ENCODE measurements at places on chromosomes 7 and 10. TPM values are rescaled to one million over a fixed set of nuclear protein-coding genes. Genes with fewer than 3 reads are reported as not detected.
A peak's percentile ranks its signal among the peaks of the same experiment; 100 is the strongest.

The DPYSL4 gene
- total RNA-seq, result 0.54 TPM

- H3K36me3 ChIP-seq, result no peaks in the 10 kb centered on the region
- no peaks in the 10 kb centered on the region for H3K27me3 ChIP-seq
- H3K27ac ChIP-seq, result no peak overlapping the region
- no peak overlapping the region for H3K4me3 ChIP-seq
- H3K4me1 ChIP-seq, result no peaks in the 10 kb centered on the region
Measured at GRCh38 chr7:50293509-50294179, 10.9 kb upstream of the IKZF1 start.

The NPFFR1 gene
- total RNA-seq, result not detected

DNA sequence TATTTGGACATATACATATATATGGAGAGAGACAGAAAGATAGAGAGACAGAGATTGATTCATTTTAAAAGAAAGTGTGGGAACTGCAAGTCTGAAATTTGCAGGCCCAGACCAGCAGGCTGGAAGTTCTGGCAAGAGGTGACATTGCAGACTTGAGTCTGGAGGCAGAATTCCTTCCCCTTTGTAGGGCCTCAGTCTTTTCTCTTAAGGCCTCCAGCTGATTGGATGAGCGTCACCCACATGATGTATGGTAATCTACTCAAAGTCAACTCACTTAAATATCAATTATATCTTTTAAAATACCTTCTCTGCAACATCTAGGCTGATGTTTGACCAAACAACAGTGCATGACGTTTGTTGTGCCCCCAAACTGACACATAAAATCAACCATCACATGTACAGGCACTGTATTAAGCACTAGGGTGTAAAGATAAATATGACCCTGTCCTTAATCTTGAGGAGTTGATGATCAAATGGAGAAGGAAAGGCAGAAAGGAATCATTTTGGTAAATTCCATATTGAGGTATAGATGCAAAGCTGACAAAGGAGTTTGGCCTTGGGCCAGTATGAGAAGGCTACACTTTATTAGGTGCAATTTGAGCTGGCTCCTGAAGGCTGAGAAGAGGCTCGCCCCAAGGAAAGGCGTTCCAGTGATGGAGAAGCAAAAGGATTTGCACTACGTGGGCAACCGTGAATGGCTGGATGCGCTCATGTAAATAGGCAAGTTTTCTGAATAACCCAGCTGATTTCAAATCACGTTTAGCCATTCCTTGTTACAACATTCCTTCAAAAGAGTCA lies 52.6 kb downstream of the BPGM start:
- H3K4me3 ChIP-seq, result no peak overlapping the region
- H3K36me3 ChIP-seq, result no peaks in the 10 kb centered on the region
- peaks cover 12% of the 10 kb centered on the region for H3K4me1 ChIP-seq
- DNase-seq, result no peak

DNA sequence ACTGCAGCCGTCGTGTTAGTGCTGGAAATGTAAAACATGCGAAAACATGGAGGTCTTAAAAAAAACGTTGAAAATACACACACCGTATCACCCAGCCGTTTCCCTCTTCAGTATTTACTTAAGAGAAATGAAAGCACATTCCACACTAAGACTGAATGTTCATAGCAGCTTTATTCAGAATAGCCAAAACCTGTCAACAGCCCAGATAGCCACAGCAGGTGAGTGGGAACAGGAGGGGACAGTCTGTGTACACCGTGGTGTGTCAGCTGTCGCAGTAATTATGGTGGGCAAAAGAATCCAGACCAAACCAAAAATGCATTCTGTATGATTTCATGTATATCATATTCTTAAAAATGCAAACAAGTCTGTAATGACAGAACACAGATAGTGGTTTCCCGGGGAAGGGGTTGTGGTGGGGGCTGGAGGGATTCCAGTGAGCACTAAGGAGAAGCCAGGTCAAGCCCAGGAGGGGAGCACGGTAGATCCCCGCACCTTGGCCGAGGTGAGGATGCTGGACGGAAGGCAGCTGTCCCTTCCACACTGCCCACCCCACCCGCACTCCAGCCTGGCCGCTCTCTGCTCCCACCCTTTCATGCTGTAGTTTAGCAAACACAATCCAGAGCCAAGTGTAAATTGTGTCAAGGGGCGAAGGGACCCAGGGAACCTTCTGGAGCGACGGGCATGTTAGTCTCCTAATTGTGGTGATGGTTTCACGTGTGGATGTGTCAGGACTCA lies 123.6 kb downstream of the NKX6-2 start:
- no peaks in the 10 kb centered on the region for H3K36me3 ChIP-seq
- H3K4me1 ChIP-seq, result peaks cover 52% of the 10 kb centered on the region
- peak overlapping the region; percentile 31 for H3K27ac ChIP-seq
